Endothelial cell of umbilical vein (primary cell): ENCODE measurements at places on chromosomes 1 and 21. TPM values are rescaled to one million over a fixed set of nuclear protein-coding genes. Genes with fewer than 3 reads are reported as not detected.

NTMT2 gene
- polyA plus RNA-seq = not detected in 2 replicates

SPTA1 gene
- polyA plus RNA-seq = 0.01 and 0.11 TPM in 2 replicates

MROH9 gene
- not detected in 2 replicates for polyA plus RNA-seq

MCOLN3 gene
- 0.06 TPM in 1 of 2 replicates, not detected in the other for polyA plus RNA-seq

HFM1 gene
- not detected in 2 replicates for polyA plus RNA-seq

OR6K3 gene
- polyA plus RNA-seq = not detected in 2 replicates

DNA sequence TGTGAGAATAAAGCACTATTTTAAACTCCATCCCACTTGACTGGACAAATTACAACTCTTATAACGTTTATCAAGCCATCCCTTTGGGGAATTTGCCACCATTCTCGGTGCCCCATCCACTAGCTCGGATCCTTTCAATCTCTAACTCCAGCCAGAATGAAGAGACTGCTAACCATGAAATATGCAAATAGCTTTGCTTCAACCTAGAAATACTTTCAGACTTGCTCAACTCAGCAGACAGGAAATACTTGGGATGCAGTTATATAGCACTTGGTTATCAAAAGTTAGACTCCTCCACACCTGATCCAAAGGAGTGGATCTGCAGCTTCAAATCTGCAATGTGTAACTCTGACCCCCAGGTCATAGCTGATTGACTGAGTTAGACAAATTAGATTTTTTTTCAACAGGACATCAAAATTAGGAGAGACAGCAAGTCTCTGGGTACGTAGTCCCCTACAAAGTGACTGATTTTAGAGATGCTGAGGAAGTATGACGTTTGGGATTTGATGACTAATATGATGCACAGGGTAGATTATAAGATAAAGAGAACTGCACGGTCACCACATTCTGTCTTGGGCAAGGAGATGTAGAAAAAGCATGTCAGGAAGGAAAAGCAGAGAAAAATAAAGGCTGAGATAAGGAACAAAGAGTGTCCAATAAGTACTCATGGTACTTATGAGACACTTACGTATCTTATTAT is 496.0 kb downstream of the AGBL4 start:
- no peaks in the 10 kb centered on the region for H3K27me3 ChIP-seq
- no peaks in the 10 kb centered on the region for H3K36me3 ChIP-seq
- no peak overlapping the region for H3K27ac ChIP-seq
- no peaks in the 10 kb centered on the region for H3K4me1 ChIP-seq

- H3K4me1 ChIP-seq = no peaks in the 10 kb centered on the region
- H3K4me3 ChIP-seq = no peak overlapping the region
- no peak for DNase-seq
- peaks cover 13% of the 10 kb centered on the region for H3K36me3 ChIP-seq
Observed at GRCh38 chr1:3822421-3822820, 26.1 kb upstream of the LRRC47 start.

DNA sequence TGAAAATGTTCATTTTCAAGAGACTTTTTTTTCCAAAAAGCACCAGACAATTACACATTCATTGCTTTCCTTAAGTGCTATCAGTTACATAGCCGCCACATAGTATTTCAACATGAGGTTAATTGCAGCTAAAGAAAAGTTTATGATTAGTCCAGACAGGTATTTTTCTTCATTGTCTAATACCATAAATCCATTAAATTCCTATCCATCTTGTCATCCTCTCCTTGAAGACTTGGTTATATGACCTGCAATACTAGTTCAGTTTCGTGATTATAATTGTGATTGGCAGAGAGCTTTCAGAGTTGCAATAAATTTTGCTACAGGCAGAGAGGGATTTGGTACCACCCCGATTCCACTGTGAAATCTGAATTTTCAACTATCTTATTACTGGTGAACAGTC is 437.7 kb downstream of the GPATCH2 start:
- H3K36me3 ChIP-seq = no peaks in the 10 kb centered on the region
- H3K27me3 ChIP-seq = no peaks in the 10 kb centered on the region
- no peaks in the 10 kb centered on the region for H3K4me1 ChIP-seq

GRCh38 chr1:230814949-230815692 is 53.2 kb downstream of the C1orf198 start:
- no peak overlapping the region for H3K27ac ChIP-seq
- no peak overlapping the region for H3K4me3 ChIP-seq
- H3K36me3 ChIP-seq = no peaks in the 10 kb centered on the region
- no peaks in the 10 kb centered on the region for H3K4me1 ChIP-seq

GRCh38 chr1:18716785-18717678 is 86.4 kb downstream of the PAX7 start:
- H3K4me3 ChIP-seq = no peak overlapping the region
- peaks cover 18% of the 10 kb centered on the region for H3K27me3 ChIP-seq
- no peak overlapping the region for H3K27ac ChIP-seq

GRCh38 chr1:155071701-155072100 is 6.9 kb upstream of the EFNA3 start:
- peaks cover 4% of the 10 kb centered on the region for H3K36me3 ChIP-seq
- no peak for DNase-seq
- H3K4me3 ChIP-seq = no peak overlapping the region
- no peak overlapping the region for H3K27ac ChIP-seq

GRCh38 chr1:198904321-198904720 is 265.5 kb downstream of the PTPRC start:
- H3K27ac ChIP-seq = no peak overlapping the region
- DNase-seq = no peak
- H3K4me3 ChIP-seq = no peak overlapping the region

DNA sequence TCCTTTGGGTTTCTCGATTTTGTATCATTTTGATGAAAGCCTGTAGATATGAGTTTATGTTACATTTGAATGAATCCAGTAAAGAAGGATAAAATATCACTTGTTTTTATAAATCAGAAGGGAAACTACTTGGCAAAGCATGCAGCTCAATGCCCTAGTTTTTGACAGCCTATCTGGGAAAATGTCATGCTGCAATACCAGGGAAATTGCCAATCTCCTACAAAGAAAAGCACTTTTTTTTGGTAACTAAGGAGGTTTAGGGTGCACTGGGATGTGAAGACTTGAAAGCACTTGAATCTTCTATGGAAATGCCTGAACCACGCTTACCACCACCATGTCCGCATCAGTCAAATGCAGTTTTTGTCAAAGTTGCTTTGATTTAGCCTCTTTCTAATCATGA is 446.9 kb upstream of the LRRC7 start:
- H3K27me3 ChIP-seq = no peaks in the 10 kb centered on the region
- no peaks in the 10 kb centered on the region for H3K4me1 ChIP-seq
- H3K36me3 ChIP-seq = no peaks in the 10 kb centered on the region
- no peak overlapping the region for H3K27ac ChIP-seq

DNA sequence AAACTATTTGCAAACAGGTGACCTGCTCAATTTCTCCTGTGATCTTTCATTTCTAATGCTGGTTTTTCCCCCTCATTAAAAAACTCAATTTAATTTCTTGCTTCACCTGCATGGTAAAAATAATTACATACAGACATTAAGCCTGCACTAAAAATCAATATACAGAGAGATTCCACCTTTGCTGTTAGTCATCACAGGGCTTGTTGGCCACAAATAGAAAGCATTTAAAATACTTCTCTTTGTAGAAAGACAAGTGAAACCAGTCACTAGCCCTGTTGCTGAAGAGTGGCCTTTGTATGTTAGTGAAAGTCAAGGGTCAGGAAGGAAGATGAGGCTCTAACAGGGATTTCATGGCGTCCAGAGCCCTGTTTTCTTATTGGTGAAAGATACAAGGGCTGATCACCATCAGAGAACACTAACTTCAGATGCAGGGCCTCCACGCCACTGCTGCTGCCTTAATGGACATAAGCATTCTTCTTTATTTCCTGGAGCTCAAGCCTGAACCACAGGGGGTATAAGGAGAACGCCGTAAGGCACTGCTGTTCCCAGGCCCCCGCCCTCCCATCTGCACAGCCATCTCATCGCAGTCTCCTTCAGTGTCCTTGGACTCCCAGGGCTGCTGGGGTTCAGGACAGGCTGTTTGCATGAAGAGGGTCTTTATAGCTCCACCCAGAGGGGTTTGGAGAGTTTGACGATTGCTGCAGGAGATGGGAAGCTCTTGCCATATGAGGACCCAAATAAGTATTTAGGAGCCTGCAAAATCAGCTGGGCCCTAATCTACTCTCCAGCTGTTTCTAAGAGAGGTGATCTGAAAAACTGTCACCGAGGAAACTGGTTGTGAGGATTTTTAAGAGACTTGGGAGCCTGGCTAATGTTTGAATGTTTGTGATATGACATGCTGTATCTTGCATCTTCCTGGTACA is 117.3 kb upstream of the IRF2BP2 start:
- DNase-seq = no peak
- H3K4me3 ChIP-seq = no peak overlapping the region
- H3K36me3 ChIP-seq = no peaks in the 10 kb centered on the region
- no peak overlapping the region for H3K27ac ChIP-seq

GRCh38 chr1:39672551-39672947 is 642 bp upstream of the NT5C1A start:
- no peak overlapping the region for H3K4me3 ChIP-seq
- H3K27me3 ChIP-seq = peaks cover 49% of the 10 kb centered on the region
- no peaks in the 10 kb centered on the region for H3K36me3 ChIP-seq
- no peak overlapping the region for H3K27ac ChIP-seq
- no peaks in the 10 kb centered on the region for H3K4me1 ChIP-seq

- H3K36me3 ChIP-seq = no peaks in the 10 kb centered on the region
- peak overlapping the region; percentile 76 for H3K4me3 ChIP-seq
- peak overlapping the region; percentile 85 for H3K27ac ChIP-seq
- peaks cover 28% of the 10 kb centered on the region for H3K4me1 ChIP-seq
Observed at GRCh38 chr1:22053017-22053860, 730 bp downstream of the CDC42 start.

DNA sequence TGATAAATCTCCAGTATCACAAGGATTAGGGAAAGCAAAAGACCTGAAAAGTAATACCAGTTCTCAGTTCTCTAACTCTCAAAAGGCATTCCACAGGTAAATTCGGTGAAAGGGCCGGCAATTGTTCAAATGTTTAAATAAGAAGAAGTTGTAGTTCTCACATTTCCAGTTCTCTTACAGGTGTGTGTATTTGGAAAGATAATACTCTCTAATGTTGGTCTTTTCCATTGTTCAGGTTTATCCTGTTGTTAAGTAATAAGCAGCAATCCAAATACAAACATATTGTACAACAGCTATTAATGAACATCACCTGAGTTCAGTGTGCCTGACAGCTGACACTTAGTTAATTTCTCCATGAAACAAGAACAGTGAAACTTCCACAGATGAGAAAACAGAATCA is 13.2 kb upstream of the PRKAB2 start:
- H3K27ac ChIP-seq = no peak overlapping the region
- H3K4me1 ChIP-seq = no peaks in the 10 kb centered on the region

- H3K27ac ChIP-seq = no peak overlapping the region
- no peak overlapping the region for H3K4me3 ChIP-seq
- no peak for DNase-seq
- peaks cover 4% of the 10 kb centered on the region for H3K27me3 ChIP-seq
- H3K36me3 ChIP-seq = no peaks in the 10 kb centered on the region
Observed at GRCh38 chr21:42226626-42227025, 7.7 kb downstream of the ABCG1 start.

GRCh38 chr21:36710729-36711048 is 11.8 kb downstream of the SIM2 start:
- no peaks in the 10 kb centered on the region for H3K36me3 ChIP-seq
- H3K27me3 ChIP-seq = peaks cover 99% of the 10 kb centered on the region
- no peak overlapping the region for H3K27ac ChIP-seq
